ENCODE measurements at places on chromosomes 3 and 15.

DNA sequence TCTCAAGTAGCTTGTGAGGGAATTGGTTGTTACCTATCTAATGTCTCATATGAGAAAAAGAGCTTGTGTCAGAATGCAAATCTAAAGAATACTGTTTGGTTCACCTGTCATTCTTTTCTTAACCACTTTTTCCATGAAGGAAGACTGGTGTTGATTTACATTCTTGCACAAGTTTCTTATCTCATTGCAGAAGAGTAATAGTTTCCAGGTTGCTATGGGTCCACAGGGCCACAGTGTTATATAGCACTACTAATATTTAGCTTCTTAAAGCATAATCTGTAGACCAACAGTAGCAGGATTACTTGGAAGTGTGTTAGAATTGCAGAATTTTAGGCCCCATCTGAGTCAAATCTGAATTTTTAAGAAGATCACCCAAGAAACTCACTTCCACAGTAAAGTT lies 697.5 kb downstream of the GBE1 start:
- no peak for DNase-seq

DNA sequence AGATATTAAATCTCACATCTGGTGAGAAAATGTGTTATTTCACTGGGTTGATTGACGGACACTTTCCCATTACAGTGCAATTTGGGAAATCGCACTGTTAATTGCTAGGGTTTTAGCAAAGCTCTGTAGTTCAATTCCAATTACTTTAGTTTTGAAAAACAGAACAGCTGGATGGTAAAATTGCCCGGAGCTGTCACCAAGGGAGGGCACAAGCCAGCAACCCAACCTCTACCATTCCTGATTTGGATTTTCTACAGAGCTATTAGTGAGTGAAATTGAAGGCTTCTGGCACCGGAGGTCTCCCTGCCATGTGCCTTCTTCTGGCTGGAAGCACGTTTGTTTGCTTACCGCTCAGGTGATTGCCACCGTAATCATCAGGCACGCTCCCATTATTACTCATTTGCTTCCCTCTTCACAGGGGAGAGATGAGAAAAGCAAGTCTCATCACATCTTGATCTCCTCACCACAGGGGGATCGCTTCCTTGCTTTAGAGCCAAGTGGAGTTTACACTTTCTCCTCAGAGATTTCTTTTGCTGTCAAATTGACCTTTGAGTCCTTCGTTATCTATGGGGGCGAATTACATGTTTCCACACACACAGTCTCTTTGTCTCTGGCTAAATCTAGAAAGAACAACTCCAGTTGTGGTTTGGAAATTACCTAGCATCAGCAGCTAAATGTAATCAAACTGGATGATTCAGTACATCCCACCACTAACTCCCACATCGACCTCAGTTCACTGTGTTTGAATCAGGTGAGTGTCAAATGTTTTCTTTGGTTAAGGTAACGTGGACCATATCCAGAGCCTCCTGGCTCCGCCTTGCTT lies 421.7 kb upstream of the GOLIM4 start:
- DNase-seq, result no peak

DNA sequence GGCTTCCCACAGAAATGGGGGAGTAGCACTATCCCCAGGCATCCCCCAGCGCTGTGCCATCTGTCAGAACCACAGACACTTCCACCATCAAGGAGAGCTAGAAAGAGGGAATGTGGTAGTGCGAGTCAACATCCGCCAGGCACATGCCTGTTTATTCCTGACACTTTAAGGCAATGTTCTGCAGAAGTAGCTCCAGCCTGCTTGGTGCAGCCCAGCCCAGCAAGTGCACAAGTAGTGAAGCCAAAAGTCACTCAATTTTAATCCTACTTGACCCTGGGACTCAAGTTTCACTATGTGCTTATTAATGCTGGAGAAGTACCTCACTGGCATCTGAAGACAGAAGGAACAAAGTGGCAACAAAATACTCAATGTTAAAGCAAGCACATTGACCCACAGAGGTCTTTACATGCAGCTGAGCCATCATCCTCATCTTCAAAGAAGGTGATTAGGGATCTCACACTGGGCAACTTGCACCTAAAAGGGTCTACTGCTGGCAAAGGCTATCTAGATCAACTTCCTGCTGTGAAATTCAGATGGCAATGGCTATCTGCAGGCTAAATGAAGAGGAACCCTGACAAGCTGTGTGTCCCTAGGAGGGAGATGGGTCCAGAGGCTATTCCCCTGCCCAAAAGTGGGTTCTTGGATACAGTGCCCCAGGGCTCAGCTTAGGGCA lies 61.4 kb upstream of the CLDN18 start:
- DNase-seq, result no peak

GRCh38 chr3:154040283-154040682 lies 80.9 kb upstream of the ARHGEF26 start:
- no peak for DNase-seq
